ENCODE measurements at places on chromosomes 4 and X. TPM values are rescaled to one million over a fixed set of nuclear protein-coding genes. Genes with fewer than 3 reads are reported as not detected.

- DNase-seq, result no peak
Measured at GRCh38 chr4:4386296-4386735, 586 bp upstream of the NSG1 start.

DNA sequence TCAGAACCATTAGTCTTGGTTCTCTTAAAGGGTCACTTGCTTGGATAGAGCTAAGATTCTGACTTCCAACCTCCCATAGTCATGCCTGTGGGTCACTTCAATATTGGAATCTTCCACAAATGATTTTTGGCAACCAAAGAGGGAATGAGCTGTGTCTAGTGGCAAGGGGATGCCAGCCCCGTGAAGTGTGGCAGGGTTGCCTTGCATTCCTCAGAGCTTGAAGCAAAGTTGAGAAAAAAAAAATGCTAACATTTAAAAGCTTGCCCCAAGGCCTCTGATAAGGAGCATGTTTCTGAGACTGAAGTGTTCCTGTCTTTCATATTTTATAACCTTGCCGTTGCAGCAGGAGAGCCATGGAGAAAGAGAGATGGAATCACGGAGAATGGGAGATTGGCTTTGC is 120.2 kb downstream of the PAPSS1 start:
- no peak for DNase-seq

GRCh38 chr4:38242101-38242500 is 281.9 kb downstream of the PTTG2 start:
- DNase-seq, result no peak

- DNase-seq, result no peak
Measured at GRCh38 chr4:140884431-140885058, 128.4 kb upstream of the TBC1D9 start.

GRCh38 chr4:143358923-143359643 is 22.4 kb downstream of the GAB1 start:
- no peak for DNase-seq

- no peak for DNase-seq
Measured at GRCh38 chr4:55143858-55144257, 18.5 kb upstream of the KDR start.

DNA sequence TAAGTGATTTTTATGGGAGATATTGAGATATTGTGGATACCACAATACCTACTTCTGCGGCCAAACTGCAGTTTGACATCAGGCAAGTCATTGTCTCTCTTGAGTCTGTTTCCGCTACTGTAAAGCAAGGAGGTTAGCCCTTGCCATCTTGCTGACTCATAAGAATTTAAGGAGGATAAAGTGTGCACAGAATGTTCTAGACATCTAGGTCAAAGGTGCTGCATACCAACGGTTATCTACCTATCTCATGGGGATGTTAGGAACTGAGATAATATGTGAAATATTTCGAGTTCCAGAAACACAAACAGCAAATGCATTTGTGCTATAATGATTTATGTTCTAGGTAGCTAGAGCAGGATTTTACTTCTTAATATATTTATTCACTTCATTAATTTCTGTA is 211.5 kb upstream of the NR3C2 start:
- DNase-seq, result no peak

DNA sequence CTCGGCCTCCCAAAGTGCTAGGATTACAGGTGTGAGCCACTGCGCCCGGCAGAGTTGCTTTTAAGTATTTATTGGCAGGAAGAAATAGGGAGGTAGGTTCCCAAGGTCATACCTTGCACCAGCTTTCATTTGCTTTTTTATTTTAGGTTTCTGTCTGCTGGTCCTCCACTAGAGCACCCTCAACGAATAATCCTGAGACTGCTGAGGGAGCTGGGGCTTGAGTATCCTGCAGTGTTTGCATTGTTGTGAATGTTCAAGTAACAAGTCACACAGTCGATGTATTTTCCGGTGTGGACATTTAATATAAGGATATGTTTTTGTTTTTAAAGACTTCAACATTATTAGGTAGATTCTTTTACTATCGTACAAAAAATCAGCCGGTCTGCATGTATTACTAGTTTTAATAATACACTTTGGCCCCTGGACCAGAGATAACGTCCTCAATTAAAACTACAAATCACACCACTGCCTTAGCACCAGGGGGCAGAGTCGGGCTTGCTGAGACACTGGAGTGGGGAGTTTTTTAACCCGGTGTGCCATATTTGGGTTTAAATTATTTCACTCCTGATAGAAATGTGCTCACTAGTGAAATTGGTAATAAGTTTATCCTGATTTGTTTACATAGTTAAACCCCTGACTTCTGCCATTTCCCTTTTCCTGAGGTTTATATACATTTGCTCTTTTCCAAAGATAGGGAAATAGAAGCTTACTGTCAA is 11.6 kb downstream of the SMIM20 start:
- DNase-seq, result no peak

DNA sequence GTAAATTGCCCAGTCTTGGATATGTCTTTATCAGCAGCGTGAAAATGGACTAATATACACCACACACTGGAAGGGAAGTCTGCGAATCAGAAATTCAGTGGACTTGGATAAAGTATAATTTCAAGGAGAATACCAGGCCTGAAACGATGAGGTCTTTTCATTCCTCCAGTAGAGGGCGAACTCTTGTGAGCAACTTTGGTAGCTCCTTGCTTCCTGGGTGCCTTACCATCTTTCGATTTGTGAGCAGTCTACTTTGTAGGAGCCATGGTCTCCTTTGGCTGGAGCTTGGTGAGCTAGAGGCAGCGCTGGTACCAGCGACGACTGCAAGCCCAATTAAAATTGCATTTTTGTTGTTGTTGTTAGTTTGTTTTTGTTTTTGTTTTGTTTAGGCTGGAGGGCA is 791.9 kb downstream of the FAT4 start:
- no peak for DNase-seq

DNA sequence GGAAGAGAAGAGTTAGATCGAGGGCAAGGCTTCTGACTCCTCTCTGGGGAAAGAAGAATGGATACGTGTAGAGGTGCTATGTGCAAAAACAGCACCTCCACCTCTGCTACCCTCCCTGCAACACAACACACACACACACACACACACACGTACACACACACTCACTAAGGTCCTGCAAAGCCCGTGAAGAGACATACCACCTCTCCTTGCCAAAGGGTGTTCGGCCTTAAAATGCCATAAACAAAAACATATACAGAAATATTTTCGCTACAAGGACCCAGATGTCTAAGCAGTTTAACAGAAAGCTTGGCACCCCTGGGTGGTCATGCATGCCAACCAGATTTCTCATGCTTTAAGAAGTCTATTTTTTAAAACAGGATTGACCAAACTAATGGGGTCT is 1.5 kb downstream of the TIFA start:
- DNase-seq, result no peak

DNA sequence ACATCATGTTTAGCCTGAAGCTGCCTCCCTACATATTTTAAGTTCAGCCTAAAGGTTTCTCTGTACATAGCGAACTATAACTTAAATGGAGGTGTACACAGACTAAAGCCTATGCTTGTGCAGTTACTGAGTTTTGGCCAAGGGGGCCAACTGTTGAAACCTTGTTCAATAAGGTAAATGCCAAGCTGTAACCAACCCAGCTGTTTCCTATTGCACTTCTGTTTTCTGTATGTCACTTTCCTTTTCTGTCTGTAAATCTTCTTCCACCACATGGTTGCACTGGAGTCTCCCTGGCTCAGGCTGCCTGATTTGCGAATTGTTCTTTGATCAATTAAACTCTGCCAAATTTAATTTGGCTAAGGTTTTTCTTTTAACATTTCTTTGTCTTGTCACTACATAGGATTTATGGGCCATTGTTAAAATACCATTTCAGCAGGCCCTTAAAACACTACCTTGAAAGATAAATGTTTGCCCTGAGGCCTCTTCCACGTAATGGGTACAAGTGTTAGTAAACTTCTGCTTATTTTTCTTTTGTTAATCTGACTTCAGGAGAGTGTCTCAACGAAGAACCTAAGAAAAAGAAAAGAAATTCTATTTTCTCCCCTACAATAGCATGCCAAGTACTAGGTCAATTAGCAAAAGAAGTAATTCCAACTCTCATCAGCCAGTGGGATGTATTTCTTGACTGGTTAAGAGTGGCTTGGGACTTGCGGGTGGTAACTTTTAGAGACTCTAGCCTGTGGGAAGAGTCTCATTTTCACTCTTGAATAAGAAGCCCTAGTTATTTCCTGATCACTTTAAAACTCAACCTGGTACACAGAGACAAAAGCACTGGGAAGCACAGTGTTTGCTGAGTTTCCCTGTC is 45.7 kb upstream of the PRSS12 start:
- DNase-seq, result no peak

DNA sequence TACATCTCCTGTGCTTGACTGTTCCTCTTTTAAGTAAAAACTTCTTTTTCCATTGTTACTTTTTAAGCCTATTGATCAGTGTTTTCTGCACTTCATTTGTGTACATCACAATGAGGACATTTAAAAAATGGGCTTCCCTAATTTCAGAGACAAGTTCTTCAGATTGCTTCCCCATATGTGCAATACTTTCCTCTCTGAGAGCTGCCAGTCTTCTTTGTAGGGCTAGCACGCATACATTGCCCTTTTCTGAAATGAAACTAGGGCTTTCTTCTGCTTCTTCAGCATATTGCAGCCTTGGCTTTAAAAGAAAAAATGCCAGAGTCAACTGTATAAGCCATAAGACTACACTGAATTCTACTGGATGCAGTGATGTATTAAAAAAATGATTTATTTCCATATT is 37.8 kb downstream of the FAT4 start:
- DNase-seq, result no peak

The GAGE13 gene
- not detected for total RNA-seq

The CLCN4 gene
- total RNA-seq, result 0.76 TPM

GRCh38 chrX:68978255-68978654 is 149.4 kb downstream of the EFNB1 start:
- no peak for DNase-seq

DNA sequence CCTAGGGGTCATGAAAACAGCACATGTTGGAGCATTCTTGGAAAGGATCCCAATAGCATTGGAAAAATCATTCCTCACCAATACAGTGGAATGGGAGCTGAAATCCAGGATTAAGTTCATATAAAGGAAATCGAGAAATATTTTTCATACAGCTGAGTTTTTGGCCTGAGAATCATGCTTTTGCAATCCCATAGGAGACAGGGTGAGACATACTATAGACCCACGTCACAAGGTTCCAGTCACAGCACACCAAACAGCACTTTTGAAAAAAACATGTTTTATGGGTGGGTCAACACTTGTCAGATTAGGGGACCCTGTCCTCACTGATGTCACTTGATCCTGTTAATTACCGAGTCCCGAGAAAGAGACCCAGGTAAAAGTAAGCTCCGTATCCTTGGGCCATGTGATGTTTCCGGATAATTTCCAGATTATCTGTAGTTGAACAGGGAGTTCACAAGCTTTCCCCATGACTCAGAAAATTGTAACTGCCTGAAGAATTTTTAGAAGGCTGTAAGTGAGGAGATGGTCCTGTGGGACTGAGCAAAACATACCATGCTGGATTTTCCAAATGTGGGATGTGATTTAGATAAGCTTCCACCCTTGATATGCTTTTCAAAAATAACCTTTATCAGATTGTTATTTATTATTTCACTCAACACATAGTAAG is 80.9 kb upstream of the TLR3 start:
- no peak for DNase-seq

- no peak for DNase-seq
Measured at GRCh38 chr4:148946271-148946670, 504.1 kb upstream of the NR3C2 start.

The CACNA1F gene
- total RNA-seq, result 0.38 TPM

GRCh38 chr4:10343656-10344055 is 113.6 kb downstream of the ZNF518B start:
- DNase-seq, result no peak

DNA sequence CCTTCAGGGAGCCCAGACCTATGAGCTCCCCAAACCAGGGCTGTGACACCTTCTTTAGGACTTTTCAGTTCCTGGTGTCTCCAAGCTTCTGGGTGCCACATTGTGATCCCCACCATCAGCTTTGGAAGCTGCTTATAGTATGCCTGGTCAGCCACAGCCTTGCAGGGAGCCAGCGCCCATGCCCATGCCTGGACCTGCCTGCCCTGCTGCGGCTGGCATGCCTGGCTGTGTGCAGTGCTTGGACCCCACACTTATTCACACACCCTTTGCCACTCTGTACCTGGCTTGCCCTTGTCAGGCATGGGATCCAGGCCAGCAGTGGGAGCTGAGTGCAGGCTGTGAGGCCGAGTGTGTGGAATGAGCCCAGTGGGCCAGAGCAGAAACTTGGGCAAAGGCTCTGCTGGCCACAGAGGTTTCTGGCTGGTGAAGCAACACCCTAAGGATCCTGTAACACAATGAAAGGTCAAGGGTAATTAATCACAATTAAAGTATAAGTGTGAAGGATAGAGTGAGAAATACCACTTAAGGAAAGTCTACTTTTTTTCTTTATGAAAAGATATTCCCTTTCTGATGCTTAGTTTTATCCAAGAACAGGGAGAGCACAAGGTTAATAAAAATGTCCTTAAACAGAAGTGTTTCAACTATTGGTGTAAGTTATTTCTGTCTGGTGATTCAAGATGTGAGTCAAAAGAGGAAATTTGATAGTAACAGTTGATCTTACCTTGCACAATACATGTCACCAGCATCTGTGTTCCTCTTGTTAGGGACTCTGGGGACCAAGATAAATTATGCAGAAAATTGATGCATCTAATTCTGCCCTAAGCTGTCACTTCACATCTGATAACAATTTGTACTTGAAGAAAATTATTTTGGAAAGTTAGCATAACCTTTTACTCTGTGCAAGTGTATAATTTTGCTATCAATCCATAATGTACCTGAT is 161.8 kb downstream of the FAM47A start:
- no peak for DNase-seq

The VEGFC gene
- 1.4 TPM for total RNA-seq

The RELL1 gene
- total RNA-seq, result 20.3 TPM

The TAF7L gene
- total RNA-seq, result 0.44 TPM

DNA sequence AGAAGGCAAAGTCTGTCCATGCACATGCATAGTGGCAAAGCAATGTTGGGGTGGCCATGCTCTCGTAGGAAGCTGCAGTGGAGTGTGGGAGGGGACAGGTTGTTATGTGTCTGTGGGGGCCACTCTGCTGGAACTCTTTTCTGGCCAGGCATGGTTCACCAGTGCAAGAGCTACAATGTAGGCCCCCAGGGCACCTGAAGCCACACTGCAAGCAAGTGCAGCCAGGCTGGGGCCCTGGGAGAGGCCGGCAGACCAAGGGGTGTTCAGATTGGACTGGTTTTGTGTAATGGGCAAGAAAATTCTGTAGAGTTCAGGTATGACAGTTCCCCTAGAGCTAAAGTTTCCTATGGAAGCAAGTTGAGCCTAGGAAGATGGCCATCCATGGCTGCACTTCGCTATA is 97.0 kb upstream of the ZC4H2 start:
- DNase-seq, result no peak

The GCNA gene
- total RNA-seq, result 0.62 TPM

The CXCL13 gene
- not detected for total RNA-seq

GRCh38 chr4:108834835-108835384 is 72.1 kb upstream of the ETNPPL start:
- DNase-seq, result no peak

DNA sequence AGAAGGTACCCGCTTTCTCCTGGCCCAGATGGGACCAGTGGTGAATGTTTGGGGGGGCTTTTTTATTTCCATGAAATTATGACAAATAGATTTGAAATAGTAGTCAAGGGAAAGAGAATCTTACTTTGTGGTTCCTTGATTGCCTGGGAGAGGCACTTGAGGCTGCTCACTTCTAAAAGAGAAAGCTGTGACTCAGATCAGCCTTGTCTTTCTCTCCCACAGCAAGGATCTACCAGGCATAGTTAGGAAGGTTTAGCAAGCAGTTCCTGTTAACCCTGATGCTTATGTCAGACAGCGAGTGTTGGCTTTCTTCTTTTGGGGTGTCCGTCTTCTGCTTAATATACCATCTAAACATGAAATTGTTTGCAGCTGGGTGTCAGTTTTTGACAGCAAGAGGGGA is 114.5 kb downstream of the TSPAN7 start:
- no peak for DNase-seq

- DNase-seq, result no peak
Measured at GRCh38 chr4:98242538-98242937, 18.6 kb upstream of the RAP1GDS1 start.
